ENCODE measurements at places on chromosomes 2 and 18. TPM values are rescaled to one million over a fixed set of nuclear protein-coding genes. Genes with fewer than 3 reads are reported as not detected.

- no peak for DNase-seq
Measured at GRCh38 chr2:127259355-127259754, 34.6 kb downstream of the ERCC3 start.

DNA sequence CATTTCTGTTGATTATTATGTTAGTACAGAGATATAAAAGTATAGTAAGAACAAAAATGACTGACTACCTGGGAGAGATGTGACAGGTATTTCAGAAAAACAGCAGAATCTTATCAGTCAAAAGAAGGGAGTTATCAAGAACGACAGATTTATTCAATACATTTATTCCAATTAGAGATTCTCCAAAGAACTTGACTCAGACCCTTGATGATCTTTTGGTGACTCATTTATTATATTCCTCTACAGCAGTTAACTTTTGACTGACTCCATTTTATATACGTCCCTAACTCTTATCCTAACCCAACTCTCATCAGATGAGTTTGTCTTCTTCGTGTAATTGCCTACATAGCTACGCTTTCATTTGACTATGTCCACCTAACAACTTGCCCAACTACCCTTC is 91.1 kb downstream of the C2orf74 start:
- DNase-seq, result no peak

GRCh38 chr18:48831113-48831759 is 119.5 kb downstream of the SMAD7 start:
- no peak for DNase-seq

- no peak for DNase-seq
Measured at GRCh38 chr18:47248115-47248603, 3.3 kb downstream of the SKOR2 start.

- no peak for DNase-seq
Measured at GRCh38 chr18:40233931-40234616, 1721.0 kb upstream of the PIK3C3 start.

DNA sequence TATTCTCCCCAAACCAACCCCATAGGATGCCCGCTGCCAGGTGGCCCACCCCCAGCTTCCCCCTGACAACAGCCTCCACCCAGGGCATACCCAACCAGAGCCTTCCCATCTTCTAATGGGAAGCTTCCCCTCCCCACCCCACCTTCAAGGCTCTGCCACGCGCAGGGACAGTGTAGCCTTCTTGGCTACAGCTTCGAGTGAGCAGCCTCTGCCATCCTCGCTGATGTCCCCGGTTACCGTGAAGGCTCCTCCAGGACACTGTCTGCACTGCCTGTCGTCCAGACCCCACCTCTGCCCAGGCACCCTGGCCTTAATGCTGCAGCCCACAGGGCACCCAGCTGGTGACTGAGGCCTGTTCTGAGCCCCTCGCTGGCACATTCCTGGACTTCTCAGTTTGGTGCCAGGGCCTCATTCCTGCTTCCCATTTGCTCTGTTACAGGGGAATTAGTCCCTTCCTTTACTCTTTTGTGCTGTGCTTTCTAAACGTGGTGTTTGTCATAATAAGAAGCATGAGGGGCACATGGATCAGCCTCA is 13.0 kb upstream of the ADNP2 start:
- DNase-seq, result no peak

DNA sequence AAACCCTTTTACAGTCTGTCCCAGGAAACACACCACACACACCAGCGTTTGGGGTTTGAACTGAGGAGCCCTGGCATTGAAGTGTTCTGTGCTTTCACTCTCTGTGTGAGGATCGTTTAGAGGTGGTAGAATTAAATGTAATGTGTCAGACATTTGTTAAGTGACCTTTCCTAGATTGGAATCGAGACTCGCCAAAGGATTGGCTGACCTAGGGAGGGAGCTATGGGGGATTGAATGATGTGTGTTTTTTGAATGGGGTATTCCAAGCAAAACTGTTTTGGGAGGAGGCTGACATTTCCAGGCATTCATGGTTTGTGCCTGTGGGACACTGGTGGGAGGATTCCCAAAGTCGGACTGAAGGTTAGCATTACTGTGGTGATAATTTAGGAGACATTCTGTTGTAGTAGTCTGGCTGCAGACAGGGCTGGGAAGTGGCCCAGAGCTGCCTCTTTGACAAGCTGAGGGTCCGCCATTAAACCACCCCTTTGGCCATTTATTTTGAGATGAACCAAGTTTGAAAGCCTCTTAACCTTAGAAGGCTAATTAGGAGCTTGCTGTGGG is 1.7 kb downstream of the MYO1B start:
- no peak for DNase-seq

Gene TXNDC2
- total RNA-seq, result not detected
